ENCODE measurements at places on chromosomes 12 and 14.

- no peak overlapping the region for H3K4me3 ChIP-seq
- no peaks in the 10 kb centered on the region for H3K27me3 ChIP-seq
- DNase-seq, result no peak
- no peaks in the 10 kb centered on the region for H3K4me1 ChIP-seq
Observed at GRCh38 chr14:67646131-67646530, 26.4 kb downstream of the ARG2 start.

DNA sequence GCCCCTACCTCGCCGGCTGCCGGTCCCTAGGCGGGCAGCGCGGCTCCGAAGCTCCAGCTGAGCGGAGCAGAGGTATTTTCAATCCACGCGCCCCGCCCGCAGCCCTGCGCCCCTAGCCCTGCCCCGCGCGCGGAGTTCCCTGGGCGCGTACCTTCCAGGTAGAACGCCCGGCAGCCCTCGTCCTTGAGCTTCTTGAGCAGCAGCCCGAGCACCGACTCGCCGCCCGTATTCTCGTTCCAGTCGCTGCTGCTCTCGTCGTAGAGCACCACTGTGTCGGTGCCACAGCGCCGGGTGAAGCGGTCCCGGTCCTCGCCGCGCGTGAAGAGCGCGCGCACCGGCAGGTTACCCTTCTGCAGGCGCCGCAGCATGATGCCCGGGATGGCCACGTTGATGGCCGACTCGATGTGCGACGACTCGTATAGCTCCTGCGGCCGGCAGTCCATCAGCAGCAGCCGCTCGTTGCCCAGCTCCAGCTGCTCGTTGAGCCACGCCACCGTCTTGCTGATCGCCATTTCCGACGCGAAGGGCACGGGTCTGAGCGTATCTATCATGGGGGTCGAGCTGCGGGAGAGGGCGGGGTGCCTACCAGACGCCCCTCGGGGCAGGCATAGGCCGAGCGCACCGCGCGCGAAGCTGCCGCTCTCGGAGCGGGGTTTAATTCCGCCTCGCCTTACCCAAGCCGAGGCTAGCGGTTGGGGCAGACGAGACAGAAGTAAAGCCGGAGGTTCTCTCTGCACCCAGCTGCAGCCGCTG is 636 bp downstream of the DUSP6 start:
- peaks cover 28% of the 10 kb centered on the region for H3K4me1 ChIP-seq
- peak overlapping the region; percentile 99 for H3K27ac ChIP-seq
- peaks cover 5% of the 10 kb centered on the region for H3K36me3 ChIP-seq
- H3K27me3 ChIP-seq, result no peaks in the 10 kb centered on the region
- DNase-seq, result peak; percentile 93

- DNase-seq, result no peak
- H3K27ac ChIP-seq, result no peak overlapping the region
- H3K36me3 ChIP-seq, result no peaks in the 10 kb centered on the region
- H3K27me3 ChIP-seq, result no peaks in the 10 kb centered on the region
- no peaks in the 10 kb centered on the region for H3K4me1 ChIP-seq
- H3K4me3 ChIP-seq, result no peak overlapping the region
Observed at GRCh38 chr12:131063960-131064359, 110.3 kb downstream of the ADGRD1 start.

DNA sequence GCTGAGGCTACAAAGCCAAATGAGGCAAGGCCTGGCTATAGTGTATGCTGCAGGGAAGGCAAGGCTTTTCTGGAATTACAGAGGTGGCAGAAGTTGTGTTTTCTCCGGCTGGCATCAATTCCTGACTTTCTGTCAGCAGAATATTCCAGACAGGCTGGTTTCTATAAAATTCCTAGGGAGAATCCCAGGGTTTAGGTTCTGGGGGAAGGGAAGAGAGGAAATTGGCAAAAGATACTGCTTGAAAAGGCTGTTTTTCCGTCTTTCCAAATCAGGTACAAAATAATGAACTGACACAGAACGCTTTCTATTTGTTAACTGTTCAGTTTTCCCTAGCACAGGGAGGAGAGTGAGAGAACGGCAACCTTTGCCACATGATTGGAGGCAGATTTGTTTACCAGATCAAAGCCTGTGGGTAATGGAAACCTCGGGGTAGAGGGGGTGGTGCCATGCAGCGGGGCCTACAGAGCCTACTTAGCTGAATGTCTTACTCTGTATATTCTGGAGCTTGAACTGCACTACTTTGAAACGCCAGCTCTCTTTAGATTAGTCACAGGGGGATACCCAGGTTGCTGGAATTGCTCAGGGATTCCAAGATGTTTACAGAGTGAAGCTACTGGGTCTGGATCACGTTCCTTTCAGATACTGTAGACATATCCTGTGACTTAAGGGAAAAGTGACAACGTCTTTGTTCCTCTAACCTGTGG is 65.8 kb upstream of the DACT1 start:
- DNase-seq, result no peak
- no peaks in the 10 kb centered on the region for H3K4me1 ChIP-seq
- no peak overlapping the region for H3K27ac ChIP-seq
- no peak overlapping the region for H3K4me3 ChIP-seq
- H3K36me3 ChIP-seq, result no peaks in the 10 kb centered on the region

DNA sequence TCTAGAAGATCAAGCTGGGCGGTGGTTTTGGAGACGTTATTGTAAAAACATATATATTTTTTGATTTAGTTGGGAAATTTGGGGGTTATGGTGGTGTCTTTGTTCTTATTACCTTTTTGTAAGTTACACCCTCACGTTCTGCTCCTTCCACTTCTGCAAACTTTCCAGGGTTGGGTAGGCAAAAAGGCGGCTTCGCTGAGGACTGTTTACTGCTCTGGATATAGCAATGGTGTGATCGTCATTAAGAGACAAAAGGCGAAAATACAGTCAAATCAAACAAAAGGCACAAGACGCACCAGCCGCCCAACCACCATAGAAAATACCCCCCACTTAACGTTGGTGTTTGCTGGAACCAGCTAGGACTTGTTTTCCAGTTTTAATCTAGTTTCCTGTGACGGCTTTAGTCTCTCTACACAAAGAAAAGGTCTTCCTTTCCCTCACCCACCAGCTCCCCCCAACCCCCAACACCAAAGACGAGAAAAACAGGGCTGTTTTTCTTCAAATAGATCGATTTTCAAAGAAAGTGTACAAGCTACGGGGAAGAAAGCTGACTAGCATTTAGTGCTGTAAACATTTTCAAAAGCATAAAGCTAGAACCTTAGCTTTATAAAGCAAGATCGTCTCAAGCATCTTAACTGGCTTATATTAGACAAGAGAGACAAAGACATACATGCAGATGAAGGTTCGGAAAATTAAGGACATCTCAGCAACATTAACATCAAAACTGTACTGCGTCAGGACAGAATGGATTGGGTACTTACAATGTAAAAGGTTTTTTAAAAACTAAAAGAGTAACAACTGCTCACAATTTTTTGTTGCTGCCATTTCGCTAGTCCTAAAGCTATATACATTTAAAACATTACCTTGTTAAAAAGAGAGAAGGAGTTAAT is 2.0 kb upstream of the SETD1B start:
- H3K4me3 ChIP-seq, result peak overlapping the region; percentile 70
- DNase-seq, result peak; percentile 72
- H3K36me3 ChIP-seq, result peaks cover 34% of the 10 kb centered on the region

GRCh38 chr12:79983986-79984620 is 49.2 kb upstream of the PPP1R12A start:
- H3K4me1 ChIP-seq, result no peaks in the 10 kb centered on the region
- DNase-seq, result no peak
- H3K27ac ChIP-seq, result no peak overlapping the region
- H3K36me3 ChIP-seq, result no peaks in the 10 kb centered on the region
- no peak overlapping the region for H3K4me3 ChIP-seq

GRCh38 chr12:111310076-111310870 is 58.6 kb downstream of the PHETA1 start:
- H3K27me3 ChIP-seq, result peaks cover 5% of the 10 kb centered on the region
- no peak for DNase-seq
- H3K4me3 ChIP-seq, result no peak overlapping the region
- no peak overlapping the region for H3K27ac ChIP-seq

DNA sequence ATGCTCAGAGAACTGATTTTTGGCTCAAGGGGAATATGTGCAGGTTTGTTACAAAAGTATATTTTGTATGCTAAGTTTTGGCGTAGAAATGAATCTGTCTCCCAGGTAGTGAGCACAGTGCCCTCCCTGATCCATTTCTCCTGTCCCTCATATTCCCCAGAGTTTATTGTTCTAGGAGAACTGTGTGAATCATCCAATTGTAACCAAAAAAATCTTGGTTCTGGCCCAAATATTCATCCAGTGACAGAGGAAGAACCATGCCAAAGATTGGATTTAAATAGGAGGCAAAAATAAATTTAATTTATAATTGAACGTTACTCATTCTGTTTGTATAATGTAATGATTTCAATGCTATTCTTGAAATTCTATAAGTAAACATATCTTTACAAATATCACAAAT is 4.8 kb downstream of the CATSPERB start:
- H3K4me3 ChIP-seq, result no peak overlapping the region
- no peaks in the 10 kb centered on the region for H3K4me1 ChIP-seq
- no peak overlapping the region for H3K27ac ChIP-seq
- H3K27me3 ChIP-seq, result no peaks in the 10 kb centered on the region
- no peak for DNase-seq

GRCh38 chr14:104931771-104932675 is 7.3 kb downstream of the PLD4 start:
- no peak for DNase-seq
- H3K4me1 ChIP-seq, result peaks cover 30% of the 10 kb centered on the region
- H3K4me3 ChIP-seq, result peak overlapping the region; percentile 76
- H3K36me3 ChIP-seq, result no peaks in the 10 kb centered on the region
- H3K27ac ChIP-seq, result no peak overlapping the region
- H3K27me3 ChIP-seq, result no peaks in the 10 kb centered on the region

DNA sequence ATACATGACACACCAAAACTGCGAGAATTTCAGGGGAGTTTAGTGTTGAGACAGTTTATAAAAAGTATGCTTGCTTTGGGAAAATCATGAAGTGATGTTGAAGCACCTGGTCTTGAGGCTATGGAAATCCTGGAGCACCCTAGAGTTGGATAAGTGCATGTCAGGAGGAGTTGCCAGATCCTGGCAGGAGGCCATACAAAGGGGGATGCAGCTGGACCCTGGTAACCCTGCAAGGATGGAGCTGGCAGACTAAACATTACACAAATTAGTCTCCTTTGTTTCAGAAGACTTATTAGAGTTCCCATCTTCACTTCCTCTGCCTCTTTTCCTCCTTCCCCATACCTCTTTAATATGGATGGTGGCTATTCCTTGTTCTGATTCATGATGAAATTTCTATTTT is 907.0 kb downstream of the BCL11B start:
- H3K4me3 ChIP-seq, result no peak overlapping the region
- no peak for DNase-seq
- no peaks in the 10 kb centered on the region for H3K27me3 ChIP-seq
- no peaks in the 10 kb centered on the region for H3K36me3 ChIP-seq
- H3K27ac ChIP-seq, result no peak overlapping the region
- no peaks in the 10 kb centered on the region for H3K4me1 ChIP-seq

GRCh38 chr12:6902448-6902847 is 2.2 kb upstream of the LRRC23 start:
- no peak overlapping the region for H3K27ac ChIP-seq
- no peak overlapping the region for H3K4me3 ChIP-seq
- H3K36me3 ChIP-seq, result no peaks in the 10 kb centered on the region
- H3K4me1 ChIP-seq, result peaks cover 17% of the 10 kb centered on the region

- H3K4me1 ChIP-seq, result peaks cover 13% of the 10 kb centered on the region
- no peak for DNase-seq
- no peaks in the 10 kb centered on the region for H3K36me3 ChIP-seq
- no peak overlapping the region for H3K27ac ChIP-seq
Observed at GRCh38 chr14:61891170-61891569, 128.9 kb downstream of the SNAPC1 start.

GRCh38 chr12:43428088-43428600 is 123.9 kb downstream of the ADAMTS20 start:
- no peaks in the 10 kb centered on the region for H3K36me3 ChIP-seq
- no peak for DNase-seq
- H3K27ac ChIP-seq, result no peak overlapping the region
- no peak overlapping the region for H3K4me3 ChIP-seq

DNA sequence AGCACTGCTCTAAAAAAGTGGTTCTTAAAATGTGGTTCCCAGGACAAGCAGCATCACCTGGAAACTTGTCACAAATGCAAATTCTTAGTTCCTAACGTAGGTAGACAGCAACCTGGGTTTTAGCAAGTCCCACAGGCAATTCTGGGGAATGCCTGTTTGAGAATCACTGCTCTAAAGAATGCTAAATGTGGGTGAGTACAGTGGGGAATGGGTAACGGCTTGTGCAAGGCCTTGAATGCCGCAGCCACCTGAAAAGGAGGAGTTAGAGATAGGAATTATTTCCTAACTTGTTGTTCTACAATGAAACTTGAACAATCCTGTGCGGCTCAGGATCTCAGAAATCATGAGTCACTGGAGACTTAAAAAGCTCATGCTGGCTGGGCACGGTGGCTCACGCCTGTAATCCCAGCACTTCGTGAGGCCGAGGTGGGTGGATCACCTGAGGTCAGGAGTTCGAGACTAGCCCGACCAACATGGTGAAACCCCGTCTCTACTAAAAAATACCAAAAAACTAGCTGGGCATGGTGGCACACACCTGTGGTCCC is 34.9 kb downstream of the GNS start:
- peaks cover 100% of the 10 kb centered on the region for H3K36me3 ChIP-seq
- H3K4me3 ChIP-seq, result no peak overlapping the region
- H3K27me3 ChIP-seq, result no peaks in the 10 kb centered on the region
- no peak for DNase-seq

- no peak overlapping the region for H3K4me3 ChIP-seq
- H3K27ac ChIP-seq, result peak overlapping the region; percentile 79
- no peaks in the 10 kb centered on the region for H3K36me3 ChIP-seq
- no peaks in the 10 kb centered on the region for H3K27me3 ChIP-seq
- DNase-seq, result no peak
- H3K4me1 ChIP-seq, result peaks cover 27% of the 10 kb centered on the region
Observed at GRCh38 chr12:91778938-91779400, 366.7 kb downstream of the BTG1 start.

GRCh38 chr14:23379366-23380196 is 2.7 kb downstream of the CMTM5 start:
- no peaks in the 10 kb centered on the region for H3K27me3 ChIP-seq
- H3K4me3 ChIP-seq, result no peak overlapping the region
- no peak overlapping the region for H3K27ac ChIP-seq
- no peaks in the 10 kb centered on the region for H3K36me3 ChIP-seq
- DNase-seq, result peak; percentile 88
- no peaks in the 10 kb centered on the region for H3K4me1 ChIP-seq

GRCh38 chr12:117433878-117434277 is 72.5 kb upstream of the NOS1 start:
- no peaks in the 10 kb centered on the region for H3K27me3 ChIP-seq
- no peak for DNase-seq
- no peaks in the 10 kb centered on the region for H3K4me1 ChIP-seq
- H3K4me3 ChIP-seq, result no peak overlapping the region

- no peaks in the 10 kb centered on the region for H3K4me1 ChIP-seq
- H3K27me3 ChIP-seq, result no peaks in the 10 kb centered on the region
- DNase-seq, result no peak
- no peak overlapping the region for H3K4me3 ChIP-seq
- H3K27ac ChIP-seq, result no peak overlapping the region
Observed at GRCh38 chr12:115632308-115632707, 645.2 kb downstream of the MED13L start.

GRCh38 chr12:6337958-6338433 is 3.9 kb downstream of the TNFRSF1A start:
- peaks cover 22% of the 10 kb centered on the region for H3K36me3 ChIP-seq
- H3K27ac ChIP-seq, result peak overlapping the region; percentile 86
- H3K27me3 ChIP-seq, result no peaks in the 10 kb centered on the region
- DNase-seq, result peak; percentile 59
- peak overlapping the region; percentile 90 for H3K4me3 ChIP-seq

- no peak for DNase-seq
- no peaks in the 10 kb centered on the region for H3K27me3 ChIP-seq
- no peaks in the 10 kb centered on the region for H3K4me1 ChIP-seq
- no peak overlapping the region for H3K27ac ChIP-seq
- no peak overlapping the region for H3K4me3 ChIP-seq
Observed at GRCh38 chr12:107277855-107278254, 184.5 kb upstream of the CRY1 start.

All from spleen (tissue), 13 donors.